ENCODE measurements at places on chromosomes 1 and 21.

GRCh38 chr1:109488201-109488600 is 4.5 kb downstream of the ATXN7L2 start:
- no peak for DNase-seq

DNA sequence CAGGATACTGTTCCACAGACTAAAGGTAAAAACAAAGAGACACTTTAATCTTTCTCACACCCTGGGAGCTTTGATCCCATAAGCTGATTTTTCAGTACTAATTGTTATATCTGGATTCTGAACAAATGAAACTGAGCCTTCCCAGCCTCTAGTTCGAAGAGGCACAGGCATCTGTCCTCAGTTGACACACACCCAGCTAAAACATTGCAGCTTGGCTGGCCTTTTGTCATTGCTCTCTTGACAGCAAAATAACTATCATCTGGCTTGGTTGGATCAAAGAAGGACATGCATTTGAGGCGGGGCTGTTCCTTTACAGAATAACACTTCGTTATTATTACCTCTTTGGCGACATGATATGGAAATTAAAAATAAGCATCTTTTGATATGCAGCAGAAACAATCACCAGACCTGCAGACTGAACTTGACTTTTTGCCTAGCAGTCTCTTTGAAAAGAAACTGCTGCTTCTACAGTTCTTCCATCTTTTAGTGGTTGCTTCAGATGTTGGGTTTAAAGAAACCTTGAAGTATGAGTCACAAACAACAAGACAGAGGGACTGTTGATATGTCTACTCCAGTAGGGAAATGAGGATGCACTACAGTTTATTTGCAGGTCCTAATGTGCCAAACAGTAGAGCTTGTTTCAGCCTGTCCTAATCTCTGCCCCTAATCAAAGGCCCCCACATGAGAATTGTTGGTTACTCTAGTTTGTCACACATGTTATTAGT is 166.5 kb downstream of the TPR start:
- DNase-seq: no peak

DNA sequence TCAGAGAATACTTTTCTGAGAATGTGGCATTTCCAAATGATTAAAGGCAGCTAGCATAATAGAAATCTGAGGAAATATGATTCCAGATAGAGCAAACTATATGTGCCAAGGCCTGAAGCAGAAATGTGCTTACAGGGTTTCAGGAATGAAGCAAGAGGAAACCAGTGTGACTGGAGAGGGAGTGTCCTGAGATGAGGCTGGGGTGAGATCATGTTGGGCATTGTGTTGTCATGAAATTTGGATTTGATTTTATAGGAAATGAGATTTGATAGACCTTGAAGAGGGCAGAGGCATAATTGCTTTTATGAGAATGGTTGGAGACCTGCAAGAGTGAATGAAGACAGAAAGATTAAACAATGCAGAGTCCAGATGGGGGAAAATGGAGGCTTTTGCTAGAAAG is 338.1 kb upstream of the SNX7 start:
- DNase-seq: no peak

DNA sequence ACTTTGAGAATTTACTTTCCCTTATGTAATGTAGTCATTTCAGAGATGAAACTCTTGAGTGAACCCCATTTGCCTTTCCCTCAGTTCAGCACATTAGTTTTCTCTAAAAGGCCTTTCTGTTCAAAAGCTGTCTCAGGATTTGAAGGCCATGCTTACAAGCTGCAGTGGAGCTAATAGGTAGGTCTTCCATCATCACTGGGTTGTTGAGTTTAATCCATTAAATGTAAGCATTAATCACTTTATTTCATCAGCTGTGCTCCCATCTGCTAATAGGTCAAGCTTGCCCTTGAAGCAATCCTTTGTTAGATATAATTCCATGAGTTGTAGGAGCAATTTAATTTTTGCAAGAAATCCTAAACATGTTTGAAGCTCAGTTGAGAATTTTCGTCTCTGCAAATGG is 422.2 kb upstream of the ZP4 start:
- no peak for DNase-seq
